ENCODE measurements at places on chromosomes 7 and 10. TPM values are rescaled to one million over a fixed set of nuclear protein-coding genes. Genes with fewer than 3 reads are reported as not detected.

OR2A5 gene
- not detected for total RNA-seq

ADCY1 gene
- not detected for total RNA-seq

SEMA3A gene
- total RNA-seq = 0.29 TPM

GHRHR gene
- total RNA-seq = not detected

LIPF gene
- total RNA-seq = not detected

GIMAP7 gene
- total RNA-seq = 66.3 TPM

ZNF138 gene
- 17.9 TPM for total RNA-seq

MEST gene
- 0.76 TPM for total RNA-seq

FAM221A gene
- 4.6 TPM for total RNA-seq

MUC12 gene
- total RNA-seq = not detected

ADIRF gene
- not detected for total RNA-seq

ABHD11 gene
- total RNA-seq = 14.2 TPM

PNLIPRP3 gene
- total RNA-seq = not detected

FAM180A gene
- not detected for total RNA-seq

ORAI2 gene
- 28.5 TPM for total RNA-seq

AKR1C8 gene
- total RNA-seq = 1.8 TPM
